NK-92 treated with Interleukin-12 subunit alpha and Interleukin-12 subunit beta, amount 100 ng/mL, for 24 hours (cell line): ENCODE measurements at places on chromosomes 5 and 9.

DNA sequence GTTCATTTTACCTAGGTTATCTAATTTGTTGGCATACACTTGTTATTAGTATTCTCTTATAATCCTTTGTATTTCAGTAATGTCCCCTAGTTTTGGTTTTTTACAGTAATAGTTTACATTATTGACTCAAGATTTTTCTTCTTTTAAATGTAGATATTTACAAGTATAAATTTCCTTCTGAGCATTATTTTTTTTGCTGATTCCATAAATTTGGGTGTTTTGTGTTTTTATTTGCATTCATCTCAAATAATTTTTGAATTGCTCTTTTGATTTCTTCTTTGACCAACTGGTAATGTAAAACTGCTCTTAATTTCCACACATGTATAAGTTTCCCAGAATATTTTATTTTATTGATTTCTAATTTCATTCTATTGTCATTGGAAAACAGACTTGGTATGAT is 68.1 kb downstream of the ESM1 start:
- DNase-seq: no peak

DNA sequence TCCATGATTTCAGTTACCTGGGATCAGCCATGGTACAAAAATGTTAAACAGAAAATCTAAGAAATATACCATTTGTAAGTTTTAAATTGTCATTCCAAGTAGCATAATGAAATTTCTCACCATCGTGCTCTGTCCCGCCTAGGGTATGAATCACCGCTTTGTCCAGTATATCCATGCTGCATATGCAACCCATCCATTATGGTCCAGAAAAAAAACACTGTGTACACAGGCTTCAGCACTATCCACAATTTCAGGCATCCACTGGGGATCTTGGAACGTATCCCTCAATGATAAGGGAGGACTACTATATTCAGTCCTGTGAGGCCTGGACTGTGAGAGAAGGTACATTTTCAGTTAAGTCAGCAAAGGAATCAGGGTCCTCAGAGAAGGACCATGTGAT is 37.6 kb upstream of the HNRNPA0 start:
- DNase-seq: no peak

- no peak for DNase-seq
Measured at GRCh38 chr5:53884844-53885243, 324.4 kb downstream of the NDUFS4 start.

DNA sequence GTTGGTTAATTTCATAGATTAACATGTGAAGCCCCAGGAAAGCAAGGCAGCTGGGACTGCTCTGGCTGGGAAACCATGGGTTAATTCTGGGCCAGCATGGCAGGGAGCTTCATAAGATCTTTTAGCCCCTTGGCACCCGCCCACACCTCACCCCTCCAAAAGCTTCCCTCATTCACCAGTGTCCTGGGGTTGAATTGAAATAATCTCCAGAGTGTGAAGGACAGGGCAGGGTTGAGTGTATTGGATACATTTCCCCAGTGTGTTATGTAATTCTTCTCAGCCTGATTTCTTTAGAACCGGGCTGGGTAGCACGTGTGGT is 19.4 kb downstream of the WNT8A start:
- DNase-seq: no peak

GRCh38 chr5:106474066-106474465 is 1196.7 kb downstream of the EFNA5 start:
- DNase-seq: no peak

GRCh38 chr5:127844581-127845021 is 141.4 kb downstream of the CCDC192 start:
- DNase-seq: no peak

- DNase-seq: no peak
Measured at GRCh38 chr9:29060041-29060440, 1486.8 kb upstream of the C9orf72 start.

DNA sequence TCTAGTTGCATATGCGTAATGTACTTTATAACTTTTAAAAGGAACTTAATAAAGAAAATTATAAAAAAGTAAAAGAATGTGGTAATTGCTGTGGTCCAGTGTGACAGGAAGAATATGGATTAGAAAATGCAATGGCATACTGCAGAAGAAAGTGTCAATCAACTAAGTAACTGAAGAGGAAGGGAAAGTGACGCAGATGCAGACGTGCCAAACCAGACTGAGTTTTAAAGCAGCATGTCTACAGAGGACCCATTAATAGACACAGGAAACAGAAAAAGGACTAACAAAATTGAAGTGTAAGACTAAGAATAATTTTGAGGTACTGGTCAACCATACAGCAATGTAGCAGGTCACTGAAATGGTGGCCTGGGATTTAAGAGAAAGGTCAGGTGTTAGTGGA is 73.3 kb downstream of the DPYSL3 start:
- no peak for DNase-seq

- DNase-seq: no peak
Measured at GRCh38 chr9:95841377-95841776, 34.1 kb upstream of the ERCC6L2 start.

DNA sequence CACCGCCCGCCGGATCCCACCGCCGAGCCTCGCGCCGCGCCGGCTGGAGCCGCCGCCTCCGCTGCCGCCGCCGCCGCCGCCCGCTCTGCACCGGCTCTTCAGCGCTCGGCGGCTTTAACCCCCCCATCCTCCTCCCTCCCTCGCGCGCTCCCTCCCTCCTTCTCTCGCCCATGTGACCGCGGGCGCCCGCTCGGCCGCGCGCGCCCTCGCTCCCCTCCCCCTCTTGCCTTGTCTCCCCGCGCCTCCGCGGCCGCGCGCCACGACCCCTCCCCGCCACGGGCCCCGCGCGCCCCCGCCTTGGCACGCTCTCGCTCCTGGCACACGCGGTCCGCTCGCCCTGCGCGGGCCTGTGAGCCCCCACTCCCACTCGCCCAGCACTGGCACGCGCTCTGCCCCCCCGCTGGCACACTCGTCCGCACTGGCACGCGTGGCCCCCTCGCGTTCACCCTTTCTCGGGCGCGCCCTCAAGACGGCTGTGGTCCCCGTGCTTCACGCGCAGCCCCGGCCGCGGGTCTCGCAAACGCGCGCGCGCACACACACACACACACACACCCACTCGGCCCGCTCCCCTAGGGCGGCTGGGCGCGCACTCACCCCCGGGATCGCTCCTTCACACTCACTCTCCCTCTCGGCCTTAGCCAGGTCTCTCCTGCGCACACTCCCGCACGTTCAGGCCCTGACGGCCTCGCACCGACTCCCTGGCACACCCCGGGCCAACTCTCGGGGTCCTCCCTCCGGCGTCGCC is at the start of gene CNTFR:
CNTFR (minus strand) TSS at position 89 of the 745 bp plus-strand sequence. CDS start 20,743 bp downstream, outside the sequence.
- no peak for DNase-seq

DNA sequence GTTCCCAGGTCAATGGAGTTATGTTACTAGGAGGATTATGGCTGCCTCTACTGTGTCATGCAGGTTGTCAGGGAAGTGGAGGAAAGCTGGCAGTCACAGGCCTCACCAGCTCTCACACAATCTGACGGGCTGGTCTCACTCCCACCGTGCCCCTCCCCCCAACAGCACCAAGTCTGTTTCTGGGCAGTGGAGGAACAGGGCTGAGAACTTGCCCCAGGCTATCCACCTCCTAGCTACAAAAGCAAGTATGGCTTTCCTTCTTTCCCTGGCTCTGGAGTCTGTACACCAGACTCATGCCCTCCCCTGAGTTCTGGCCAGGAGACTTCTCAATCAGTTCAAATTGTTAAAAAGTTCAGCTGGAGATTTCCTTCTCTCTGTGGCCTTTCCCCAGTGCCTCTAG is 25.7 kb upstream of the RIOK2 start:
- DNase-seq: no peak

DNA sequence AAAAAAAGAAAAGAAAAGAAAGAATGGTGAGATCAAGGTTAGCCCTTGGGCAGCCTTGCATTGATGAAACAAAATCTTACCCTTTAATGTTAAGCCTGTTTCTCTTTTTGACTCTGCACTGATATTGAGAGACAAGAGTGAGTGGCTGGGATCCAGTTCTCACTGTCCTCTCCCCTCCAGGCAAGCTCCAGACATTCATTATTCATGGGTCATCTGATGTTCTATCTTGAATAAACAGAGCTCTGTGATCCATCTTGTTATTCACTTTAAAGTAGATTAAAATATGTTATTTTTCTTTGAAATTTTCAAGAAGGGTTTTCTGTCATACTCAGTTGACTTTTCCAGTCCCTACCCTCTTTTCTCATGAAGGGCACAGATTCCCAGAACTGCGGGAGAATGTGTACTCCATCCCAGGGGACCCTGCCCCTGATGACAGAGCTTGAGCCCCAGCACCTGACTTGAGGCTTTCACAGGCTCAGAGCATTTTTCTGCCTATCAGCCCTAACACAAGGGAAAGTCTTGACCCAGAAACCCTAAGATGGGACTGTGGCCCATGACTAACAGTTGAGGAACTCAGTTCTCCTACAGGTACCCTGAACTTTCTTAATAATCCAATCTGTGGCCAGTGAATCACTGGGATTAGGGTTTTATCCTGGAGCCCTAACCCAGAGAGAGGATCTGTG is 24.1 kb downstream of the ACTL7B start:
- DNase-seq: no peak

GRCh38 chr5:9440517-9440916 is 105.4 kb downstream of the SEMA5A start:
- DNase-seq: no peak

- peak; percentile 5 for DNase-seq
Measured at GRCh38 chr5:137665678-137666460, 70.0 kb downstream of the KLHL3 start.

- no peak for DNase-seq
Measured at GRCh38 chr9:4866239-4866969, 73.7 kb downstream of the RCL1 start.

- no peak for DNase-seq
Measured at GRCh38 chr5:98927242-98927988, 1.4 kb downstream of the CHD1 start.

- no peak for DNase-seq
Measured at GRCh38 chr5:135203593-135204036, 169.6 kb upstream of the PITX1 start.

- no peak for DNase-seq
Measured at GRCh38 chr5:168291342-168291963, at the start of gene WWC1. TSS of gene WWC1 (plus strand) at chr5:168291645. CDS start at chr5:168292153, 508 bp downstream.

DNA sequence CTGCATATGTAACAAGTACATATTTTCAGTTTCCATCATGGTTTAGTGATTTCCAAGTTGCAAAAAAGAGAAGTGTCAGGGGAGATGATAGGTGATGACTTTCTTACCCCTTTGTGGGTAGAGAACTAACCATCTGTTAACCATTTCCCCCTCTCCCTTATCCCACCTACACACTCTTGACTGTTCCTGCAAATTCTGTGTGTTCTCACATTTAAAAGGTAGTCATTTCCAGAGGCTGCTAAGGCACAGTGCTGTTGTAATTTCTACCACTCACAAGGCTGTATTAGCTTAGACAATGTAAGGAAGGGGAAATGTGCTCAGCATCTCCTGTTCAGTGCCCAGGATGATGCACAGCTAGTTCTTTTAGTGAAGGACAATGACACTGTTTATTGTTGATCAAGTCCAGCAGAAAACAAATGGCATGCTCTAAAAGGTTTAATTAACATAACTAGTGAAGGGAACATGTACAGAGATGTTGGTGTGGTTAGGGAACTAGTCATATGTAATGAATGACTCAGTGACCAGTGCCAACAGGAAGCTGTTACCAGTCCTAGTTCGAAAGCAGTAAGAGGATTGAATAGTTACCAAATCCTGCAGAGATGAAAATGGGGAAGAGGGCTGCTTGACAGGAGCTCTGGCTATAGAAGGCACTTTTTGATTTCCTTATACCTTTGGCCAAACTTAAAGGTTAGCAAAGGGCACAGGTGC is 165.1 kb downstream of the PLK2 start:
- no peak for DNase-seq

GRCh38 chr9:107340920-107341632 is 58.0 kb downstream of the RAD23B start:
- DNase-seq: peak; percentile 48

DNA sequence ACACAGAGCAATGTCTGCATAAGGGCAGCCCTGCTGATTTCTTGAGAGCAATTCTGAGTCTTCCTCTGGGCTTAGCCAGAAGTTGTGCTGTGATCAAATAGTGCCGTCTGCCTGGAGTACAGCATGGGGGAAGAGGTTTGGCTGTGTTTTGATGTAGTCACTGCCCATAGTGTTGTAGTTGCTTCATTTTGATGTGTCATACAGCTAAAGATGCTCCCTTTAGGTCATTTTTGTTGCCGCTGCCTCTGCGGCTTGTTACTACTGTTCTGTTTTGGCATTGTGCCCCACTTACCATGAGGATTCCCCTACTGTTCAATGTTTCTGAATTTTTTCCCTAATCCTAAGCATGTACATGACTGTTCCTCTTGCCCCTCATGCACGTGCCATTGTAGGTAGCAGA is 23.0 kb downstream of the SLC36A1 start:
- no peak for DNase-seq

- no peak for DNase-seq
Measured at GRCh38 chr5:56507351-56507930, 274.3 kb upstream of the ANKRD55 start.

- no peak for DNase-seq
Measured at GRCh38 chr5:176662371-176663333, 15.4 kb downstream of the TSPAN17 start.

DNA sequence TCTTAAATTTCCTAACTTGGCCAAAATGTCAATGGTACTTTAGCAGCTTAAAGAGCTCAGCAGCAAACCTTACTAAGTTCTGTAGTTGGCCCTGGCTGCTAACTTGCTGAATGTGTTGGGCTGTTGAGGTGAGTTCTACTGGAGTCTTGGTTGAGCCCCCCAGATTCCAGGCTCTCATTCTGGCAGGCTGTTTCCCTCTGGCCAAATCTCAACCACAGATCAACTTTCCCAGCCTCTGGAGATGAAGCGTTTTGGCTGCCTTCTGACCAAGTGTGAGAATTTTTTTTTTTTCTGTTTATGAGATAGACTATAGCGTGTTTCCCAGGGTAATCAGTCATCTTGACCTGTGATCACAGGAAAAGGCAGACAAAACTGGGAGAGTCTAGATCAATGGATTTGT is 343.7 kb downstream of the EBF1 start:
- no peak for DNase-seq

DNA sequence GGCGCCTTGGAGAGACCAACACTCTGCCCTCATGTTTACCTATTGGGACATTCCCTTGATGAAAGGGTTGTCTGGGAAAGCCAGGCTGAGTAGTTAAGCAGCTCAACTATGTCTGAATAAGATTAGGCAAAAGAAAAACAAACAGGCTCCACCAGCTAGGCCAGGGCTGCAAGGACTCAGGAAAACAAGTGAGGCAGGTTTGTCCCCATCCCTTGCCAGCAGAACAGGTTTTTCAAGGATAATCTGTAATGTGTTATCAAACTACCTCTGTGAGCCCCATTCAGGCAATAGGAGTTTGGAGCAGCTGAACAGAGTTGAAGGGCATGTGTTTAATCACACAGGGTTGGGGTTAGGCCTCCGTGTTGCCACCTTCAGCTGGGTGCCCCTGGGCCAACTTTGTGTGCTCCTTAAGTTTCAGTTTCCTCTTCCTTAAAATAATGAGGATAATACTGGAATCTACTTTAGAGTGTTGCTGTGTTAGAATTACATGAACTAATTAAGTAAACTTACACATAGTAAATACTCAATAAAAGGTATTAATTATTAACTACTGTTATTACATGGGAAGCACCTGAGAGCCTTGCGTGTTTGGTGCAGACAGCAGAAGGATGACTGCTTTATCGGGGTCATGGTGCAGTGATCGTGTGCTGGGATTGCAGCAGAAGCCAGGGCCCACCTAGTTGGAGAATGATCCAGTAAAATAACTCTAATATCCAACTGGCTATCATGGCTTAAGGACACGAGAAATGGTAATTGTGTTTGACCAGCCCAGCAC is 72.1 kb upstream of the ATP10B start:
- DNase-seq: no peak

GRCh38 chr5:36529142-36529541 is 77.3 kb upstream of the SLC1A3 start:
- DNase-seq: no peak

GRCh38 chr5:99369797-99370593 is 441.2 kb upstream of the CHD1 start:
- DNase-seq: no peak
